Esophagus squamous epithelium (tissue), 5 donors: ENCODE measurements at places on chromosomes 5 and 9.

DNA sequence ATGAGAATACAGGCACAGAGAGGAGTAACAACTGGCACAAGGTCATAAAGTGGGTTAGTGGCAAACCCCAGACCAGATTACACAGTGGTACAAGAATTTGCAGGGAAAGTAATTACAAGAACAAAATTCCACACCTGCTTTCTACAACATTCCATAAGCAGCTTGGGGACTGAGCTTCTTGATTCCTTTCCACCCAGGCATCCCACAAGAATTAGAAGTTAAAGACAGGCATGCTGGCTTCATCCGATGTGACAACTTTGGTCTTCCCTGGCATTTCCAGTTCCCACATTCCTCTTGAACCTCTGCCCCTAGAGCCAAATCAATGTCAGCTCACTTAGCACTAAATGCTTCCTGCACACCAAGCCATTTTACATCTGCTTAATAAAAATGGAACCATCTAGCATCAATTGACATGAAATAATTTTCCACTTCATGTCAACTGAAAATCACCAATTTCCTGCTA, 435.8 kb upstream of the PAPPA start:
- H3K27me3 ChIP-seq, result no peaks in the 10 kb centered on the region
- DNase-seq, result no peak
- no peak overlapping the region for H3K4me3 ChIP-seq
- H3K27ac ChIP-seq, result no peak overlapping the region

DNA sequence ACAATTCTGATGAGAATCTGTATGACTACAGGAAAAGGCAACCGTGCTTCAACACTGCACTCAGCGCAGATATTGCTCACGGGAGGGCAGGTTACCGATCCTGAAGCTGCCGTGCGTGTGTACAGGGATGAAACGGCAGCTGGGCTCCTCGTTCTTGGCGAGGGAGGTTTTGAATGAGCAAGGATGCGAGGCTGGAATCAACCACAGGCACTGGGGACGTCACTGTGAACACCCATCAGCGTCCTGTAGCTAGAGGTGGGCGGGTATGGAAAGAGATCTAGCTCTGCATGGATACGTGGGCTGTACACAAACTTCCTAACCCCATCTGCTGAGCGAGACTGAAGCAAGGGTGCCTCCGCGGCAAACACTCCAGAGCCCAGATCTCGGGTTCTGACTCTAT, 84.3 kb upstream of the COL5A1 start:
- peaks cover 2% of the 10 kb centered on the region for H3K4me1 ChIP-seq
- no peaks in the 10 kb centered on the region for H3K27me3 ChIP-seq
- no peak for DNase-seq
- H3K36me3 ChIP-seq, result no peaks in the 10 kb centered on the region

- no peak overlapping the region for H3K27ac ChIP-seq
- DNase-seq, result no peak
- H3K36me3 ChIP-seq, result no peaks in the 10 kb centered on the region
- H3K4me3 ChIP-seq, result no peak overlapping the region
- no peaks in the 10 kb centered on the region for H3K4me1 ChIP-seq
Observed at GRCh38 chr9:75033791-75034473, 5.8 kb upstream of the CARNMT1 start.

GRCh38 chr5:137341831-137342230, 157.3 kb downstream of the SPOCK1 start:
- H3K4me3 ChIP-seq, result no peak overlapping the region
- H3K27ac ChIP-seq, result no peak overlapping the region
- H3K27me3 ChIP-seq, result no peaks in the 10 kb centered on the region
- no peak for DNase-seq
- H3K36me3 ChIP-seq, result no peaks in the 10 kb centered on the region

DNA sequence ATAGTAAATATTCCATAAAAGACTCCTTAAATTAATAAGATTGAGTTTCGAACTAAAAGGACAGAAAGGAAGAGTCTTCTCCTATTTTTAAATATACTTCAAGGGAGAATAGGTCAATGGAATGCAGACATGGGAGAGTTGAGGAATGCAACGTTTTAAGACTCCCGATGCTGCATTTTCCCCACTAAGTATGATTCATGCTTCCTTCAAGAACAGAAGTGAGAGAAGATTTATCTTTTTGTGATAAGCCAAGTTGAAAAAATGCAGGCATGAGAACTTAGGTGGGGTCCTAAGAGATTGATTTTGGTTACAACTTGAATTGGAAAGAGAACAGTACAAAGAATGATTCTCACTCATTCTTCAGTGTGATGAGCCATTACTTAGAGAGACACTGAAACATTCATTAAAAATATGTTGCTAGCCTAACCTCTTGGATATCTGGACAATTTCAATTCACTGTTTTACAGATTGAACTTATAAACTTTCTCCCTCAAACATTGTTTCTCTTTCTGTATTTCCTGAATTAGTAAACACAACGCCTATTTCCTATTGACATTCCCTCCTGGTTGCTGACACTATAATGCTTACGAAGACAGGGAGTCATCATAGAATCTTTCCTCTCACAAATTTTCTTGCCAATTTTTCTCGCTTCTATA, 1666.1 kb upstream of the WWC1 start:
- no peak for DNase-seq
- H3K4me1 ChIP-seq, result no peaks in the 10 kb centered on the region
- no peaks in the 10 kb centered on the region for H3K36me3 ChIP-seq

GRCh38 chr9:19229595-19230354, 718 bp upstream of the DENND4C start:
- H3K4me1 ChIP-seq, result peaks cover 39% of the 10 kb centered on the region
- H3K27me3 ChIP-seq, result no peaks in the 10 kb centered on the region
- H3K4me3 ChIP-seq, result peak overlapping the region; percentile 98
- peak; percentile 31 for DNase-seq

GRCh38 chr9:81239388-81239787, 450.0 kb downstream of the TLE1 start:
- no peaks in the 10 kb centered on the region for H3K36me3 ChIP-seq
- H3K4me1 ChIP-seq, result no peaks in the 10 kb centered on the region
- H3K4me3 ChIP-seq, result no peak overlapping the region
- H3K27me3 ChIP-seq, result no peaks in the 10 kb centered on the region
- DNase-seq, result no peak

DNA sequence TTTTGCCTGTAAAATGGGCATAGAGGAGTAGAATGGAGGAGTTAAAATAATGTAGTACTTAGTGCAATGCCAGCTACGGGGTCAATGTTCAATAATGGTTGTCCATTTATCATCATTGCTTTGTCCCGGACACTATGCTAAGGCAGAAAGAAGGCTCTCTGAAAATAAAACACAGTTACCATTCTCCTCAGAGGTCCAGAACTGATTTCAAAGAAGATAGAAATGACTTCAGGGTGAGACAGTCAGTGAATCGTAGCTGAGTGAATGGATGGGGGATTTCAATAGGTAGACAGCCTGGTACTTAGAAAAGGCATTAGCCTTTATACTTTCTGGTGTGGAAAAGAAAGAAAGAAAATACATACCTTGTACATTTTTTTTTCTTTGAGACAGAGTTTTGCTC, 1.2 kb upstream of the AK3 start:
- H3K4me1 ChIP-seq, result peaks cover 9% of the 10 kb centered on the region
- peak overlapping the region; percentile 92 for H3K27ac ChIP-seq
- H3K36me3 ChIP-seq, result no peaks in the 10 kb centered on the region
- H3K27me3 ChIP-seq, result no peaks in the 10 kb centered on the region
- peak overlapping the region; percentile 84 for H3K4me3 ChIP-seq
- DNase-seq, result no peak

GRCh38 chr5:132821791-132822190, 8.7 kb downstream of the SHROOM1 start:
- peaks cover 18% of the 10 kb centered on the region for H3K36me3 ChIP-seq
- H3K4me3 ChIP-seq, result no peak overlapping the region
- DNase-seq, result no peak
- peaks cover 40% of the 10 kb centered on the region for H3K4me1 ChIP-seq
- no peaks in the 10 kb centered on the region for H3K27me3 ChIP-seq
- H3K27ac ChIP-seq, result no peak overlapping the region

- no peaks in the 10 kb centered on the region for H3K36me3 ChIP-seq
- H3K4me1 ChIP-seq, result no peaks in the 10 kb centered on the region
- H3K27ac ChIP-seq, result no peak overlapping the region
- H3K4me3 ChIP-seq, result no peak overlapping the region
- no peaks in the 10 kb centered on the region for H3K27me3 ChIP-seq
- no peak for DNase-seq
Observed at GRCh38 chr5:125198270-125198974, 452.0 kb upstream of the ZNF608 start.

DNA sequence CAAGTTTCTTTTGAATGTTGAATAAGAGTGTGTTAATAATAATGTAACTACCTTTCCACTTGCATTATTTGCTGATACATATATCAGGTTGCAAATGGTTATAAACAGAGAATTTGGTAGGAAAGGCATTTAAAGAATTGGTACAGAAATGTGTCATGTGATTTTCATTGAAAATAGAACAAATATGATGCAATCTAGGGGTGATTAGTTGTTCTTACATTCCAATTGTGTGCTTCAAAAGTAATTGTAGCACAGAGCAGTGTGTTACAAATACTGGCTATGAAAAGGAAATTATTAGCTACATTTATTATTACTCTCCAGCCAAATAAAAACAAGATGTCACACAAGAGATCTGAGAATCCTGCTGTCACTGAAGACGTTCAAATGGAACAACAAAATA, 61.8 kb upstream of the PRDM9 start:
- H3K4me1 ChIP-seq, result no peaks in the 10 kb centered on the region
- H3K27me3 ChIP-seq, result no peaks in the 10 kb centered on the region
- no peak overlapping the region for H3K27ac ChIP-seq
- H3K36me3 ChIP-seq, result no peaks in the 10 kb centered on the region
- no peak for DNase-seq

DNA sequence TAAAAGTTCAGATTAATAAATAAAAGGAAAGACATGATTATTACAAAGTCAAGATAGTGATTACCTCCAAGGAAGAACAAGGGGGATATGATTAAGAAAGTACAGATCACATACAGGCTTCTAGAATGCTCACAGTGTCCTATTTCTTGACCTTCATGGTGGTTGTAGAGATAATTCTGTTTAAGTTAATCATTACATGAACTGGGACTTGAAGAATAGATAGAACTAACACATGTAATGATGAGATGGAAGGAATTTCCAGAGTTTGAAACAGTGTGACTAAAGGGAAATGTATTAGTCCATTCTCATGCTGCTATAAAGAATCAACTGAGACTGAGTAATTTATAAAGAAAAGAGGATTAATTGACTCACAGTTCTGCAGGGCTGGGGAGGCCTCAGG, 72.7 kb downstream of the LURAP1L start:
- H3K27me3 ChIP-seq, result no peaks in the 10 kb centered on the region
- H3K4me3 ChIP-seq, result no peak overlapping the region
- H3K4me1 ChIP-seq, result no peaks in the 10 kb centered on the region
- H3K36me3 ChIP-seq, result no peaks in the 10 kb centered on the region
- no peak overlapping the region for H3K27ac ChIP-seq
- no peak for DNase-seq

- H3K4me3 ChIP-seq, result no peak overlapping the region
- no peaks in the 10 kb centered on the region for H3K4me1 ChIP-seq
- H3K27ac ChIP-seq, result no peak overlapping the region
- H3K27me3 ChIP-seq, result peaks cover 45% of the 10 kb centered on the region
- no peak for DNase-seq
Observed at GRCh38 chr5:175457466-175457865, 13.5 kb upstream of the DRD1 start.

DNA sequence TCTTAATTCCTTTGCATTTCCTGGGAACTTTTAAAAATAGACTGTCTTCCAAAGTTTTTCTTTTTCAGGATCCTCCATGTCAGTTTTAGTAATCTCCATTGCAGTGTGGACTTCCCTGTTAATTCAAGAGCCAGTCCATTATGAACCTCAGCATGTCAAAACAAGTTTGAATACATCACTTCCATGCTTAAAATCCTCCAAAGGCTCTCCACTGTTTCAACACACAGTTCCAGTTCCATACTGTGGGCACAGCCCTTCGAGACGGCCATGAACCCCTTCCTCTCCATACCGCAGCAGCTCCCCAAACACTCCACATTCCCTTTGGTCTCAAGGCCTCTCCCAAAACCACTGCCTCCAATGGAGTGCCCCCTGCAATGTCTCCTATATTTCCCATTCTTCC, 19.5 kb downstream of the LIFR start:
- no peaks in the 10 kb centered on the region for H3K4me1 ChIP-seq
- no peaks in the 10 kb centered on the region for H3K36me3 ChIP-seq
- no peak for DNase-seq

DNA sequence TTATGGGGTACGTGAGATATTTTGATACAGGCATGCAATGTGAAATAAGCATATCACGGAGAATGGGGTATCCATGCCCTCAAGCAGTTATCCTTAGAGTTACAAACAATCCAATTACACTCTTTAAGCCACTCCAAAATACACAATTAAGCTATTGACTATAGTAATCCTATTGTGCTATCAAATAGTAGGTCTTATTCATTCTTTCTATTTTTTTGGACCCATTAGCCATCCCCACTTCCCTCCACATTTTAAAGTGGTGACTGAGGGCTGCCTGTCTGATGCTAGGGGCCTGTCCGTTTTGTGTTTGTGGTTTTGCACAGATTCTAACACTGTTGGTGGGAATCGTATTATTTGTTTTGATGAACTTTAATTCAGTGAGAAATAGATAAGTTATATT, 129.7 kb upstream of the DHFR start:
- H3K4me1 ChIP-seq, result no peaks in the 10 kb centered on the region
- H3K27me3 ChIP-seq, result no peaks in the 10 kb centered on the region
- no peak overlapping the region for H3K27ac ChIP-seq
- no peaks in the 10 kb centered on the region for H3K36me3 ChIP-seq
- DNase-seq, result no peak

DNA sequence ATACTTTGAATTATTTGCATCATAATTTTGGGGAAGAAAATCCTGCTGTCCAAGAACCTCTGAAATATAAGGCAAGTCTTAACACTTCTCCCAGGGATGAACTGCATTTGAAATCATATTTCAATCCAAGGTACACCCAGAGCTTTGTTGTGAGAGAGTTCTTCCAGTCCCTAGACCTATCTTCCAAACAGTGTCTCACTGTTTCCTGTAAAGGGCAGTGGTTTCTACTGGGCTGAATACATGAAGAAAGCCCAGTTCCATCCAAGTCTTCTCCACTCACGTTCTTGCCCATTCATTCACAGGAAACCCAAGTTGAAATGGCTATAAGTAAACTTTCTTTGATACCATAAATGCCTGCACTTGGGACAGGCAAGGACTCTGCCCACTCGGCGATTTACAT, 108.3 kb upstream of the LHFPL2 start:
- H3K4me1 ChIP-seq, result peaks cover 4% of the 10 kb centered on the region
- H3K27ac ChIP-seq, result no peak overlapping the region
- DNase-seq, result no peak
- H3K36me3 ChIP-seq, result no peaks in the 10 kb centered on the region

GRCh38 chr5:95920822-95921221, 40.8 kb downstream of the ELL2 start:
- H3K27me3 ChIP-seq, result no peaks in the 10 kb centered on the region
- H3K4me1 ChIP-seq, result peaks cover 17% of the 10 kb centered on the region
- no peak for DNase-seq
- H3K27ac ChIP-seq, result no peak overlapping the region
- no peak overlapping the region for H3K4me3 ChIP-seq

GRCh38 chr5:61182449-61182848, 20.2 kb upstream of the SMIM15 start:
- no peaks in the 10 kb centered on the region for H3K27me3 ChIP-seq
- no peak overlapping the region for H3K27ac ChIP-seq
- no peaks in the 10 kb centered on the region for H3K36me3 ChIP-seq
- no peak overlapping the region for H3K4me3 ChIP-seq

GRCh38 chr5:164672205-164672604, 1166.8 kb downstream of the MAT2B start:
- H3K27me3 ChIP-seq, result no peaks in the 10 kb centered on the region
- H3K4me3 ChIP-seq, result no peak overlapping the region
- H3K4me1 ChIP-seq, result no peaks in the 10 kb centered on the region
- H3K27ac ChIP-seq, result no peak overlapping the region
- no peaks in the 10 kb centered on the region for H3K36me3 ChIP-seq
